ENCODE measurements at places on chromosomes 2 and 18.

DNA sequence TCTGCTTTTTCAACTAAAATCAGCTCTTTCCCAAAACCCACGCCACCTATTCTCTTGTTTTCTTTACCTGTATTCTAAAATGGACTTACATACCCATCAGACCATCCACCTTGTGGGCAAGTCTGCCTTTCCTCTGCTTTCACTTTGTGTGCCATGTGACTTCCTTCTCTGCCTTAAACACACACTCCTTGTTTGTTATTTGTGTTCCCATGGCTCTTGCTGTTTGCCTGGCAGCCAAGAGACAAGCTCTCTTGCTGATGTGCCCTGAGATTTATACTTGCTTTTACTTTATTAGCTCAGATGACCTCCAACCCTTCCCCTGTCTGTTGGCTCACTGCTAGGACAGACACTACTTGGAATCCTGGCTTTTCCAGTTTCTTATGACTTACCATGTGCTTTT lies 309.7 kb upstream of the LRRTM4 start:
- peaks cover 7% of the 10 kb centered on the region for H3K36me3 ChIP-seq
- H3K4me1 ChIP-seq = peaks cover 7% of the 10 kb centered on the region
- DNase-seq = no peak
- no peaks in the 10 kb centered on the region for H3K27me3 ChIP-seq
- no peak overlapping the region for H3K27ac ChIP-seq

GRCh38 chr2:12335131-12335530 lies 381.6 kb upstream of the TRIB2 start:
- no peak overlapping the region for H3K4me3 ChIP-seq
- no peak overlapping the region for H3K27ac ChIP-seq
- H3K36me3 ChIP-seq = no peaks in the 10 kb centered on the region
- H3K4me1 ChIP-seq = no peaks in the 10 kb centered on the region

- H3K27me3 ChIP-seq = peaks cover 95% of the 10 kb centered on the region
- H3K27ac ChIP-seq = no peak overlapping the region
- no peaks in the 10 kb centered on the region for H3K4me1 ChIP-seq
- DNase-seq = no peak
- peak overlapping the region; percentile 61 for H3K4me3 ChIP-seq
Observed at GRCh38 chr2:176136374-176137251, 7.1 kb downstream of the HOXD8 start.

- peaks cover 26% of the 10 kb centered on the region for H3K36me3 ChIP-seq
- no peak overlapping the region for H3K4me3 ChIP-seq
- no peak for DNase-seq
- H3K27ac ChIP-seq = no peak overlapping the region
Observed at GRCh38 chr18:70195014-70195614, 10.4 kb downstream of the RTTN start.

DNA sequence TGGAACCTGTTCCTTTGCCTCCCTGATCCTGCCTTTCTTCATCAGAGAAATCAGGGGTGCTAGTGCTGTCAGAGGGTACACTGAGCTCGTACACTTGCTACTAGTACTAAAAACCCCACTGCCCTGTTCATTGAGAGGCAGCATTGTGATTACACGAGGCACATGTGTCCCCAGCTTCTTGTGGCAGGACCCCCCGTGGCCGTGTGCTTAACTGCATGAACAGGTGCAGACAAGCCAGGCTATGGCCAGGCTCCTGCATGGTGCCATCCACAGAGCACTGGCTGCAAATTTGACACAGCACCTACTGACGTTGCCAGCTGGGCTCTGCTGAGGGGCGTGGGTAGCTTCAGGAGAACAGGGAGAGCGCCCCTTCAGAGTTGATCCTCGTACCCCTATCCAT lies 248.4 kb downstream of the GLI2 start:
- H3K4me1 ChIP-seq = no peaks in the 10 kb centered on the region
- no peak overlapping the region for H3K27ac ChIP-seq
- peaks cover 68% of the 10 kb centered on the region for H3K27me3 ChIP-seq
- no peak for DNase-seq
